T-helper 17 cell (primary cell): ENCODE measurements at places on chromosomes 5 and 9.

GRCh38 chr9:86892576-86892975 lies 54.7 kb downstream of the GAS1 start:
- DNase-seq = no peak

DNA sequence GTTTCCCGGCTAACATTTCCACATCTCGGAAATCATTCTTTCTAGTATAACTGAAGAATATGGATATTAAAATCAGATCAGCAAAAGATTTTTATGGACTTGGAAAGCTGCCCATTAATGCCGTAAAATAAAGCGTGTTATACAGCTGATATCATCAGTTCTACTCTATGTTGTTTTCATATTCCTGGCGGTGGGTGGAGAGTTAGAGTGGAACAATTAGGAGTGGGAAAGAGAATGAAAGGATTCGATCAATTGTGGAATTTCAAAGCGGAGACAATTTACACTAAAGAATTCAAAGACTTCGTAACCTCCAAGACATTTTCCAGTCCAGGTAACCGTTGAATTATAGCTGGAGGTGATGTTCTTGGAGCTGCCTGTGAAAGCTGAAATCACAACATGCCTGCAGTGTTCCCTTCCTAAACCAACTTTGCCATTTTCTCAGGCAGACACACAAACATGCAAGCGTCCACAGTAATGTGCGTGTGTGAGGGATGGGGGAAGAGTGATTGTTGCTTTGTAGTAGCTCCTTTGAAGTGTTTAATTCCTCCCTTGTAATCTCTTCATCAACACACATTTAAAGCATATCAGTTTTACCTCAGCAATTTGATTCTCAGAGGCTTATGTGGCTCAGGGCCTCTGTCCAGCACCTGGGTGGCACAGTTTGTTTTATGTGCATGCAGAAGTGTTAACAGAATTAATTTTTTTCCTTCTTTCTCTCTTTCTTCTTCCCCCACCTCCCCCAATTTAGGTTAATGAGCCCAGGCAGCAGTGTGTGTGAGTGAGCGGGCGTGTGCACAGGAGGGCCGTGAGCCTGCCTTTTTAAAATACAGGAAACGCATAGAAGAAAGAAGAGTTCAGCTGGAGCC lies 544.1 kb downstream of the RAB3C start:
- no peak for DNase-seq

DNA sequence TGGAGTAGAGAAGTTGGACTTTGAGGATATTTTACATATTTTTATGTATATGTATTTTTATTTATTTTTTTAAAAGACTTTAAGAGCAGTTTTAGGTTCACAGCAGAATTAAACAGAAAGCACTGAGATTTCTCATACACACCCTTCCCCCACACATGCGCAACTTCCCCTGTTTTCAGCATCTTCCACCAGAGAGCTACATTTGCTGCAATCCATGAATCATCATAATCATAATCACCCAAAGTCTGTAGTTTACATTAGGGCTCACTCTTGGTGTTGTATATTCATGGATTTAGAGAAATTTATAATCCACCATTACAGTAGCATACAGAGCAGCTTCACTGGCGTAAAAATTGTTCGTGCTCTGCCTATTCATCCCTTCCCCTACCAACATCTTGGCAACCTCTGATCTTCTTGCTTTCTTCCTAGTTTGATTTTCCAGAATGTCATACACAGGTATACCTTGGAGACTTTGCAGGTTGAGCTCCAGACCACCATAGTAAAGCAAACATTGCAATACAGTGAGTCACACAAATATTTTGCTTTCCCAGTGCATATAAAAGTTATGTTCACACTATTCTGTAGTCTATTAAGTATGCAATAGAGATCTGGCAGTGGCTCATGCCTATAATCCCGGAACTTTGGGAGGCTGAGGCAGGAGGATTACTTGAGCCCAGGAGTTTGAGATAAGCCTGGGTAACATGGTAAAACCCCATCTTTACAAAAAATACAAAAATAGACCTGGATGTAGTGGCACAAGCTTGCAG lies 9.6 kb upstream of the CCDC171 start:
- no peak for DNase-seq

- DNase-seq = peak; percentile 0
Observed at GRCh38 chr9:135219676-135220600, 132.5 kb downstream of the OLFM1 start.

DNA sequence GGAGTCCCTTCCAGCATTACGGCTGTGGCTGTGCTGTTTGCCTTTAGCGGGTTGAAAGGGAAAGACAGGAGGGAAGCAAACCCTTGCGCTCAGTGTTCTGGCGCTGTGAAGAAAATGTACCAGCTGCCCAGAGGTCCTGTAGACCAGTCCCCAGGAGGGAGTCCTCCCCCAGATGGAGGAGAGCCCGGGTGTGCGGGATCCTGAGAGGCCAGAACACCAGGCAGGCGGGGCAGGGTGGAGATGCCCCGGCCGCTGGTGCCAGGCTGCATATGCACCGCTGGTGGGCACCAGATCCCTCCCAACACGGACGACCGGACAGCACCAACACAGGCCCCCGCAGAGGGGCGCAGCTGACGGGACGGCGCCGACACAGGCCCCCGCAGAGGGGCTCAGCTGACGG lies 37.2 kb upstream of the SLC9A3 start:
- no peak for DNase-seq

- no peak for DNase-seq
Observed at GRCh38 chr5:38830521-38831051, 15.2 kb upstream of the OSMR start.

DNA sequence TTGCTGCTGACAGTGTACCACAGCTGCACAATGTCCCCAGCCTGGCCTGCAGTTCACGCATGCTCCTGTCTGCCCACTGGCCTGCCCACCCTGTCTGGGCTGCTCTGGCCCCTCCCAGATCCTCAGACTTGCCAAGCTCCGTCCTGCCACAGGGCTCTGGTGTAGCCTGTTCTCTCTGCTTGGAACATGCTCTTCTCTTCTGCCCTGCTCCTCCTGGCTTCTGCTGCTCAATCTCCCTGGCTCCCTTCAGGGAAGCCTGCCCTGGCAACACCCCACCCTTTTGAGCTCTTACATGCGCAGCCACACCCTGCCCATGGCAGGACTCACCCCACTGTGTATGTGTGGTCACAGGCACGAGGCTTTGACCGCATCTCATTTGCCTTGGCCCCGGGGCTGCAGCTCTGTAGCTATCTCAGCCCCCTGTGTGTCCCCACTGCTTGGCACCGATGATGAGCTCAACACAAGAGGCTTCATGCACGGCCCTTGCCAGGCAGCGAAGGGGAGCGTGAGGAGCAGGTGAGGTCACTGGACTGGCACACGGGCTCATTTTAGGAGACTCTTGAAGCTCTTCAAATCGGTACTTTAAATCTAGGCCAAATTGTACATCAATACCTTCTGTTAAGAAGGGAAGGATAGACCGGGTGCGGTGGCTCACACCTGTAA lies 20.4 kb upstream of the BRD3 start:
- no peak for DNase-seq

GRCh38 chr9:25207402-25208195 lies 470.6 kb downstream of the TUSC1 start:
- no peak for DNase-seq

- no peak for DNase-seq
Observed at GRCh38 chr5:168015506-168015905, 275.9 kb upstream of the WWC1 start.

DNA sequence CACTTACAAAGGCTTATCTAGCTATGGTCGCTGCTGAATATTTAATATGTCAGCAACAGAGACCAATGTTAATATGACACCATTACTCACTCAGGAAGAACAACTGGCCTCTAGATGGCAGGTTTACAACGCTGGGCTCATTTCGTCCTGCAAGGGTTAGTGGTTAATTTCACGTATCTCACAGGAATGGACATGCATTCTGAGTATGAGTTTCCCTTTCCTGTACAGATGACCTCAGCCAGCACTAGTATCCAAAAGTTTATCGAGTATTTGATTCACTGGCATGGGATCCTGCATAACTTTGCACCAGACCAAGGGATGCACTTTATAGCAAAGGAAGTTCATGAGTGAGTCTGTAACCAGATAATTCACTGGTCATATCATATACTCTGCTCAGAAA lies 8.7 kb upstream of the TRPC7 start:
- DNase-seq = no peak

GRCh38 chr5:59709846-59710245 lies 183.7 kb downstream of the PDE4D start:
- no peak for DNase-seq

DNA sequence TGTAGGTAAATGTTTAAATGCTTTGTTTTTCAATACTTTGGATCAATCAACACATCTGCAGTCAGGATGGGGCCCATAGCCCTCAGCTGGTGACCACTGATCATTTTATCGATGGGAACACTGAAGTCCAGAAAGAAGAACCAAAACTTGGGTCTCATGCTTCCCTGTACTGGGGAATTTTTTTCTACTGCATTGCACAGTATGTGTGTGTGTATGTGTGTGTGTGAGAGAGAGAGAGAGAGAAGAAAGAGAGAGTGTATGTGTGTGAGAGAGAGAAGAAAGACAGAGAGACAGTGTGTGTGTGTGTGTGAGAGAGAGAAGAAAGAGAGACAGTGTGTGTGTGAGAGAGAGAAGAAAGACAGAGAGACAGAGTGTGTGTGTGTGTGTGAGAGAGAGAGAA lies 202.9 kb upstream of the MSX2 start:
- no peak for DNase-seq

GRCh38 chr5:67493676-67494075 lies 297.1 kb upstream of the CD180 start:
- DNase-seq = no peak
